ENCODE measurements at places on chromosomes 1 and 21.

- no peak for DNase-seq
Observed at GRCh38 chr1:218351391-218352074, 6.4 kb downstream of the TGFB2 start.

DNA sequence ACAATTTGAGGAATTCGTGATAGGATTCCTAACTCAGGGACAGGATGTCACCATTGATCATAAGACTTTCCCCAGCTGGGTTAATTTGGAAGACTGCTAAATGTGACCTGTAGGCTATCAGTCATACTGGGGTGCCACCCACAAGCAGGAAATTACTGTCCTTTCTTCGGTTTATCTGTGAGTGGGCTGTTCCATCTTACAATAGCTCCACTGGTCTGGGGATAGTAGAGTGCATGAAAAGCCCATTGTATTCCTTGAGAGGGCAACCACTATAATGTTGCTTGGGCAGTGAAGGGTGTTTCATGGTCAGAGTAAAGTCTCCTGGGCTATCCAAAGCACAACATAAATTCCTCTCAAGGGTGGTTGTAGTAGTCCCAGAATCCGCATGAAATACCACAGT, 1523.0 kb upstream of the B3GALT2 start:
- no peak for DNase-seq

DNA sequence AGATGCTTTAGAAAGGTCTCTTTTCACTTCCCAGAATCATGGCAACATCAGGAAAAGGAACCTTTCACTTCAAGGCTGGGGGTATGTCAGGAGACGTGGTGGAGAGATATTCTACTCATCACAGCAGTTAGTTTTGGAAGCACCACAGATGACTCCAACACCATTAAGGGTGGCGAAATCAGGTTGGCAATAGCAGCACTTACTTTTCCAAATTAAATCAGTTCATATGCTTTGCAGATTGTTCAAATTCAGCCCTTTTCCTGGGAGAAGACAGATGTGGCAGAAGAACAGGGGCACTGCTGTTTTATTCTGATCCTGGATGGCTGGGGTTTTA, 79.0 kb downstream of the RUNX1 start:
- no peak for DNase-seq

DNA sequence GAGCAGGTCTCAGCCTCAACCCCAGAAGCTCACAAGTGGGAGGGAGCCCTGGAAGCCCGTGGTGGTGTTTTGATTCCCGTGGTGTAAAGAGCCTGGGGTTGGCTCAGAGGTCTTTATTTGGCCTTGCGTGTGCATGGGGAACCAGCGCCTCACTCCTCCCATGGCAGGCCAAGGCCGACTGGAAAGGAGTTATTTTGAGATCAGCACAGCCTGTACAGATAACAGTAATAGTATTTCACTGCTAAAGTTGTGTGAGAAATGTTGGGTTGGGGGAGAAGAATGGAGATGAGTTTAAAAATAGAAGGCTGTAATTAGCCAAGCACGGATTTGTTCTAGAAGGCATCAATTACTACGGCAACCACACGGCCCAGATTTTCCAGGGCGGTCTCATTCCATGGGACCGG, 186.5 kb downstream of the DYRK1A start:
- DNase-seq: no peak

DNA sequence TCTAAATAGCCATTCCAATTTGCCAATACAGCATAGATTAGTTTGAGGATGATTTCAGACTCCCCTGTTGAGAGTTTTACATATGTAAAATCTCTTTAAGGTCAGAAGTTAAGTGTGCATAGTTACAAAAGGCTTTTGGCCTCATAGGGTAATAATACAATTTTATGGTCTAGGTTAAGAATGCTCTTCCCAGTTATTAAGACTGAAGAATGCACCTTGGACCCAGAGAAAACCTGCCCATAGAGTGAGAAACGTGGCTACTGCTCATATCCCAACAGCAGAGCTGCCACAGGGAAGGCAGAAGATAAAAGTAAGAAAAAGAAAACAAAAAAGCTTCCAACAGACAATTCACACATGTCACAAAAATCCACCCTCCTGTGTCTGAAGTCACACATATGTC, 255.9 kb downstream of the LMO4 start:
- no peak for DNase-seq

DNA sequence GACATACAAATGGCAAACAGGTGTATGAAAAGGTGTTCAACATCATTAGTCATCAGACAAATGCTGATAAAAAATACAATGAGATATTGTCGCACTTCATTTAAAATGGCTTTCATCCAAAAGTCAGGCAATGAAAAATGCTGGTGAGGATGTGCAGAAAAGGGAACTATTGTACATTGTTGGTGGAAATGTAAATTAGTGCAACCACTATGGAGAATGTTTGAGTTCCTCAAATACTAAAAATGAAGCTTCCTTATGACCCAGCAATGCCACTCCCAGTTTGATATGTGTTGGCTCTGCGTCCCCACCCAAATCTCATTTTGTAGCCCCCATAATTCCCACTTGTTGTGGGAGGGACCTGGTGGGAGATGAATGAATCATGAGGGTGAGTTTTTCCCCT, 309.7 kb upstream of the ZRANB2 start:
- DNase-seq: no peak

GRCh38 chr1:2327841-2328240, 63.5 kb downstream of the MORN1 start:
- no peak for DNase-seq

DNA sequence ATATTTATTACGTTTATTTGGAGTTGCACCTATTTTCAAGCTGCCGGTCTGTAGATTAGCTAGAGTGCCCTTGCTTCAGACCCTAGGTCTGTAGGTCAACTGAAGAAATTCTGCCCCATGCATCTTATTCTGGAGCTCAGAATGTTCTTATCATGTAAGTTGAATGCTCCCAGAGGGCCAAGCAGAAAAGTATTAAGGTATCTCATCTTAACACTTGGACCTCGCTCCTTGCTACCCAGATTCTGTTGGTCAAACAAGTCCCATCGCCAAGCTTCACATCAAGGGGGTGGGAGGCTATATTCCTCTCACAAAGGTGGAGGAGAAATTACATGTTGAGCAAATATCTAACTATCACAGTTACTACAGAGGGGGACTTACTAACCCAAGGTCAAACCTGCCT, 187.7 kb downstream of the C1orf94 start:
- no peak for DNase-seq

DNA sequence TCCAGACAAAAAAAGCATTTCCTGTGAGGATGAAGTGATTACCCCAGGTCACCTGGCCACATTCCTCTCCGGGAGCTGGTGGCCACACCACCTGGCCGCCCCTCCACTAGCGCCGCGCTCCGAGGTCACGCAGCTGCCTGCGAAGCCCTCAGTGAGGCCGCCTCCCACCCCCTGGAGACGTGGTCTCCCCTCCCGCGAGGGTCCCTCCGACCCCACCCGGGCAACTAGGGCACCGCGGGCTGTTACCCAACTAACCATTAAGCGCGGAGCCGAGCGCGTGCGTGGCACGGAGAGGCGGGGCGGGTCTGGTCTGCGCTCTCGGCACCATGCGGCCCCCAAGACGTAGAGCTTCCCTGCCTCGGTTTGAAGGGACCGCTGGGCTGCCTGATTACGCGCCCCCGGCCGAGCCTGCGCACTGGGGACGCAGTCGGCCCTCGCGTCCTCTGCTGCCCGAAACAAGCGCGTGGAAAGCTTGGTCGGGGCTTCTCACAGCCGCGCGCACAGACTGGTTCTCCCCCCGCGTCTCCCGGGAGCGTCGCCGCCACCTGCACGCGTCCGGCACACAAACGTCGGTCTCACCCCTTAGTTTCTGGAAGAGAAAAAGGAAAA, 106.5 kb downstream of the SLC16A1 start:
- DNase-seq: no peak

DNA sequence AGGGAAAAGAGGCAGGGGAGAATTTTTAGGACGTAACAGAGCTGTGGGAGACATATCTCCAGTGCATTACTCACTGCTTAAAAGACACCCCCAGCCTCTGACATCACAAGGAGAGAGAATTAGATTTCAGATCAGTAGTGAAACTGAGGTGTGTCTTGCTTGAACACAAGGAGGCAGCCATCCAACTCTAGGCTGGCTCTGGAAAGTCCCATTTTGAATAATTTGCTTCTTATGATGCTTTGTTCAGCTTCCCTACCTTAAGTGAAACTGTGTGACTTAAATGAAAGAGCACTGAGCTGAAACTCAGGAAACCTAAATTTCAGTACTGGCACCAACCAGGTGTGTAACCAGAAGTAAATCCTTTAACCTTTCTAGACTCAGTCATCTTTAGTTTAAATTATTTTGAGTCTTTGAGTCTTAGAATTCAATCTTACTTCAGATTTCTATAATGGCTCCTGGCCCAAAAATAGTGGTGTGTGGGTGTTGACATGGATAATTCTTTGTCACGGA, 251.6 kb upstream of the SGIP1 start:
- no peak for DNase-seq

DNA sequence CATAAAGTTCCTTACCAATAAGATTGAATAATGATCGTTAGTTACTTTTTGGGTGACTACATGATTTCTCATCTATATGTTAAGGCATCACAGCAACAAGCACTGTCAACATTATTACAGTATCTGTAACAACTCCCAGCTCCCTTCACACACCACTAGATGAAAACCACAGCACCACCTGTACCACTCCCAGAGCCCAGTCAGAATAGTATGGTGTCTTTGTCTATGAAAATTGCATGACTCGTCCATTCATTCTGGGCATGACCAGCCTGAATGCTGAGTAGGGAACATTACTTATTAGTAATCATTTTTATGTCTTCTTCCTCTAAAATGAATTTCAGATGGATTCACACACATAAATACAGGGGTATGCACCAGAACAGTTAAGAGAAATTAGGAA, 7.0 kb downstream of the OLFML2B start:
- no peak for DNase-seq

GRCh38 chr1:10520497-10520896, 45.7 kb downstream of the PEX14 start:
- DNase-seq: no peak

DNA sequence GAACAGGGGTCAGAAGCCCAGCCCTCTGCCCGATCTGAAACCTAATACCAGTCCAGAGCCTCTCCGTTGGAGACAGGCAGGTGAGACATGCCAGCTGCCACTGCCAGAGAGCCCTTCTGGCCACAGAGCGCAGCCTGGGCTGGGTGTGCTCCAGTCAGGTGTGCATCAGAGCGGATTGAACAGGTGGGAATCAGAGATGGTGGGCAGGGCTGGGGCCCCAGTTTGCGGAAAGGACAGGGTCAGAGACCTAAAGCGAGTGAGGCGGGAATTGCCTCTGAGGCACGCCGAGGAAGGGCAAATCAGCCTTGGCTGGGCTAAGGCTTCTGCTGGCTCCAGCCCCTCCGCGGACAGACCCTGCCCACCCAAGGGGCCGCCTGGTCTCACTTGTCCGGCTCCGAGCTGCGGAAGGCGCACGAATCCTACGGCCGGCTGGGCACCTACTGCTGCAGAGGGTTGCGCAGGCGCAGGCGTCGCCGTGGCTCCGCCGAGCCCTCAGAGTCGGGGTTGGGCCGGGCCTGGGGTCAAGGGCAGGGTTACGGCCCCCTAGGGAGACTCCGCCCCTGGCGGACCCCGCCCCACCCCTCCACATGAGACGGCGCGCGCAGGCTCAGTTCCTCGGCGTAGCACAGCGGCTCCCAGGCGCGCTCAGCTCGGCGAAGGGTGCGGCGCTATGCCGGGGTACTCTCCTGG, 10.3 kb downstream of the CPLANE2 start:
- DNase-seq: no peak

GRCh38 chr1:22110016-22110415, 32.9 kb downstream of the WNT4 start:
- no peak for DNase-seq

DNA sequence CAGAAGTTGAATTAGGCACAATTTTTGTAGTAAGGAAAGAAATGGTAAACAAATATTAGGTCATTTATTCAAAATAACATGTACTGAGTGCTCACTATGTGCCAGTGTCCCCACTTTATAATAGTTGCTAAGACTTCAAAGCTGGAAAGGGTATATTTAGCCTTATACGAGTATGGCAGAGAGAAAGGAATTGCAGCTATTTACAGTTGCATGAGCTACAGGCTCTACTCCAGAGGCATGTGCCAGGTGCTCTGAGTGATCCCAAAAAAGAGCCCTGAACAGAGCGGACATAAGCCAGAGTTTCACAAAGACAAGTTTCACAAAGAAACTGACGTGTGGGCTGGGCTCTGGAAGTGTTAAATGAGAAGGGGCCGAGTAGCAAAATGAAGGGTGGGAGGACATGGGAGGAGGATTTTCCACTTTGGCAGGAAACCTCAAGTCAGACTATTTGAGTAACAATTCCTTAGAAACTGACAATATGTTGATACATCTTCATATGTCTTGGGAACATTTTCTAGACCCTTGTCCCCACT, 40.9 kb downstream of the FASLG start:
- no peak for DNase-seq

- DNase-seq: no peak
Observed at GRCh38 chr1:239061770-239062169, 324.6 kb upstream of the CHRM3 start.

DNA sequence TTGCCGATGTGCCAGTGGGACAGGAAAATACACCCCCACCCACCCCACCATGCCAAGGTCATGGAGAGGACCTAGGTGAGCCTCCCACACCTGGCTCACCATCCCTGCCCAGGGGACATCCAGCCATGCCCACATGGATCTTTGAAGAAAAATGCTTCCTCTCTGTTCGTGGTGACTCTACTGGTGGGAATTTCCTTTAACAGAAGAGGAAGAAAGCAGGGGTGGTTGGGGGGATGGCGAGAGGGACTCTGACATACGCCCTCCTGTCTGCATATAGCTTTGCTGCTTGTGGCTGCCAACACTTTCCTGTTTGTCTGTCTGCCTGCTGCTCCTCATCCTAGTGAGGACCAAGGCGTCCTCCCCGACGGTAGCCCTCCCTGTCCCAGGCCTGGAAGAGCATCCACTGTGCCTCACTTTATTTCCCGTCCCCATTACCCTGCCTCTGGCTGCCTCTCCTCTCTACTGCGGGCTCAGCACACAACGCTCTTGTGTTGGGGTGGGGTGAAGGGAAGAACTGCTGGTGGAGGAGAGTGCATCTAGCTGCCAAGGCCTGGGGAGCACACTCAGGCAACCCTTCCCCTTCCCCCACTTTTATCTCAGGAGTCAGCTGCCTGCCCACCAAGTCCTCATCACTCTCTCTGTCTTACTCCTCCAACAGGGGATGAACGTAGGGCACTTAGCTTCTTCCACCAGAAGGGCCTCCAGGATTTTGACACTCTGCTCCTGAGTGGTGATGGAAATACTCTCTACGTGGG, 2.5 kb downstream of the SEMA4A start:
- no peak for DNase-seq

DNA sequence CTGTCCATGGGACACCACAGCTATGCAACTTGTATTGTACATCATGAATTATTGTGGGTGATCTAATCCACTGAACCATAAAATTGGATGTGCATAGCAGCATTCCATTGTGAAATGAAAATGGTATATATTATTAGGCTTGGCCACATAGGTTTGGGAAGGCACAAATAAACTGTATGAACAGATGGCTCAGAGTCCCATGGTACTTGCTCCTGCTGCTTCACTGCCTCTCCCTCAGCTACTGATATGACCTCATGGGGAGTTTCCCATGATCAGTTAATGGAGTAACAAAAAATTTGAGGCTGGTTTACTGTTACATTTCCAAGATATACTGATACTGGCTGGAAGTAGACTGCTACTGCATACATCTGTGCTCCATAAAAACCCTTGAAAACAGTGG, 152.7 kb upstream of the NEGR1 start:
- DNase-seq: no peak

GRCh38 chr21:31346256-31346821, 2.3 kb upstream of the TIAM1 start:
- no peak for DNase-seq

GRCh38 chr1:118249641-118250040, 64.6 kb upstream of the SPAG17 start:
- DNase-seq: no peak
